ENCODE measurements at places on chromosomes 4 and X.

DNA sequence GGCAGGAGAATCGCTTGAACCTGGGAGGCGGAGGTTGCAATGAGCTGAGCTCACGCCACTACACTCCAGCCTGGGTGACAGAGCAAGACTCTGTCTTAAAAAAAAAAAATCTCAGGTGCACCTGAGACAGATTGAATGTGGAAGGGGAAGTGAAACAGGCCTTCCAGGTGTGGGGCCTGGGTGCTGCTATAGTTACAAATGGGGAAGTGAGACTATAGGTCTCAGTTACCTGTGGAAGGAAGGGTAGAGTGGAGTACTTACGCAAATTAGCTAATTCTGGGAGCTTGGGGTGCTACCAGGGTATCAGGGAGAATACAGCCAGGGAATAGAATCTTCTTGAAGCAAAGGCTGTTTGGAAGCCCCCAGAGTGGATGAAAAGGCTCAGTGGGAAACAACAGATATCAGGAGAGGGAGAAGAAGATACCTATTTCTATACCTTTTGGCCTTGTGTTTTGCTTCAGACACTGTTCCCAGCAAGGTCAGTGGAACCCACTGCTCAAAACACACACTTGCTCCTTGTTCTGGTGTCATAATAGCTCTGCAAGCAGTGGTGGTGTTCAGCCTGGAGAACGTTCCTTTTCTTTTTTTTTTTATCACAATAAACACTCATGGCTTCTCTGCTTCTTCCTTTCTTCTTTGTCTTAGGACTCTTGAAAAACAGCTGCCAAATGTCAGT is 7.0 kb downstream of the CD38 start:
- DNase-seq: no peak

- DNase-seq: no peak
Measured at GRCh38 chr4:187903106-187903505, 92.5 kb upstream of the ZFP42 start.

DNA sequence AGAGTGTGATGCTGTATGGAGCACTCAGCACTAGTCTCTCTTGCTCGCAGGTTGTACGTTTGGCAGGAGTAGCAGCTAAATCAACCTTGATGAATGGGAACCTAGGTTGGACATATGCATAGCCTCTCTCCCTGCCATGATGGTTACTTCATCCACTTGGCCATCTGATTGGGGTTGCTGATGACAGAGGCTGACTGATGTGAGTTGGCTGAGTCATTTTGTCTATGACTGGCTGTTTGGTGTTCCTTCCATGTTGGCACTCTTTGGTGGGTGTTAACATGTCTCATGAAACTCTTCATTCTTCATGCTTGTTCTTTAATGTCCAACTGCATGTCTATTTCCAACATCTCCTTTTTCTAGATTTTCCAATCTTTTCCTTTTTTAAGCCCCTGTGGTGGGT is 31.6 kb upstream of the SPARCL1 start:
- DNase-seq: no peak

DNA sequence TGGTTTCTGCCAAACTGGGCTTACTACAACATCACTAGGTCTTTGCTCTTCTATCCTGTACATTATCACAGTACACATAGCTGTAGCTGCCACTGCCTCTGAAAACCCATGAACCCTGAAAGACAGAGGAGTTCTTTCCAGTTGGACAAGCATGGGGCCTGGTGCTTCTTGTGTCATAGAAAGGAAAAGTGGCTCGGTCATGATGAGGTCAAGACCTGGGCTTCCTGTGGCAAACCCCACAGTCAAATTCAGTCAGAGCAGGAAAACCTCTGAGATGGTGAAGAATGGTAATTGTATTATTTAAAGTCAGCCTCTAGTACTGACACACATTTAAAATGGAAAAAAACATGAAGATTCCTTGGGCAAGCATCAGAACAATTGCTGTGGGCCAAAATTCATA is 133.3 kb upstream of the PRPS2 start:
- DNase-seq: no peak

DNA sequence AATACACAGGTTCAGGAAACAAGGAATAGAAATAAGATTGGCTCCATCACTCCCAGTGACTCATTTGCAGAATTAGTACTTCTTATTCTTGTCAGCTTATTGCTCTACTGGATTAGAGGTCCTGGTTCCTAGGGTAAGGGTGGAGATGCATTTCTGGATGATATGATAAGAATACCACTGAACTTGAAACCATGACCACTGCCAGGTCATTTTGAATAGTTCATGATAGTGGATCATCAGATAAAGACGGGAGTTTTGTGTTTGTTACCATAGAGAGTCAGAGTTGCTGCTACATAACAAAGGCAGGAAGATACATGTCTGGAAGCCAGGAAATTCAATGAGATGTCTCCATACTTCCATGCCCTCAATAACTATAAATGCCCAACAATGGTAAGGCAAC is 109.2 kb upstream of the FAT1 start:
- DNase-seq: no peak

DNA sequence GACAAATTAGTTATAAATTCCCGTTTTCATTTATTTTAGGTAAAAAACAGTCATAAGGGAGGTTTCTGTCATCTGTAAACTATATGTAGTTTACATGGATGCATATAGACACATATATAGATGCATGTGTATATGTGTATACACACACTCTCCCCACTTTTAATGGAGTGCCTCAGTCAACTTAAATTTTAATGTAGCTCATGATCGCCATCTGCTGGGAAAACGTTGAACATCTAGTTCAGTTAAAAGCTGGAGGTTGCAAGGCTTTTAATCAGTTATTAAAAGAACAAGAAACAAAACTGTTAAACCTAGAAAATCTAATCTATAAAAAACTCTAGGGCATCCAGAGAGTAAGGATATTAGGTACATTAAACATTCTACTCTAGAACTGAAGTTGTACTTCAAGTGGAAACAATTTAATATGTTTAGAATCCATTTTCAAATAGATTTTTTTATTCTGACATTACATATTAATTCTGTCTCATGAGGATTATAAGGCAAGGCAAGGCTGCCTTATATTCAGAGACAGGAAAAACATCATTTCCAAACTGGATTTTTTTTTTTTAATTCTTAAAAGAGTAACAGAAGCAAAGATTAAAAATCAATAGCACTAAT is 122.6 kb downstream of the SHISA3 start:
- DNase-seq: peak; percentile 54

- DNase-seq: no peak
Measured at GRCh38 chr4:78629991-78630541, 78.5 kb downstream of the ANXA3 start.

DNA sequence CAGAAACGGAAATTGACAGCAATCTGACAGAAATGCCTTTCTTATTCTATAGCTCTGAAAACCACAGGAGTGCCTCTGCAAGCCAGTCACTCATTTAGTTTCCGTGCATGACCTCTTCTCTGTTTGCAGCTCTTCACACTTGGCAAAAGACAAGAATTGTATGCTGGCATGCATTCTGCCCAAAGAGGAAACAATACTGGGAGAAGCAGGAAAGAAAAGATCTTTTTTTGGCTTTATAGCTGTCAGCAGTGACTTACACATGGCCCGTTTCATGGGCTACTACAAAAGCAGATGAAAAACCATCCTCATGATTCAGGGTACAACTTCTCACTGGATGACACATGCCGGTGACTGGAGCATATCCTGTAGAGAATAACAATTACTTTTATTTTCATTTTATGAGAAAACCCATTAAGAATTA is 249.4 kb downstream of the ADAMTS3 start:
- DNase-seq: peak; percentile 99

DNA sequence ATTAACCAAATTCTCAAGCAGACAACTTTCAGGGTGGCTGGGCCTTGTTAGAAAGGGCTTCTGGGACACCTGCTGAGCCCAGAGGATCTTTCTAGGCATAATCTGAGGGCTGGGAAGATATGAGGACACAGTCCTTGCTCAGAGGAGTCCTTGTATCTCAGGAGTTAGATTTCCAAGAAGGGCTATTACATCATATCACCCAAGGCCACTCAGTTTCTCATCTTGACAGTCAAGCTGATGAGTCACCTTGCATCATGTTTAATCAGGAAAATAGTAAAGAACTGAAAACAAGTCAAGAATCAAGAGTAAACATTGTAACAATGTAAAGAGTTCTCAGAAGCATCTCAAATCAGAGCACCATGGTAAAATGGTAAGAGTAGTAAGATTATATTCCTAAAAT is 4.0 kb downstream of the PCYT1B start:
- DNase-seq: no peak

- no peak for DNase-seq
Measured at GRCh38 chr4:1411436-1412375, 5.5 kb upstream of the NKX1-1 start.

DNA sequence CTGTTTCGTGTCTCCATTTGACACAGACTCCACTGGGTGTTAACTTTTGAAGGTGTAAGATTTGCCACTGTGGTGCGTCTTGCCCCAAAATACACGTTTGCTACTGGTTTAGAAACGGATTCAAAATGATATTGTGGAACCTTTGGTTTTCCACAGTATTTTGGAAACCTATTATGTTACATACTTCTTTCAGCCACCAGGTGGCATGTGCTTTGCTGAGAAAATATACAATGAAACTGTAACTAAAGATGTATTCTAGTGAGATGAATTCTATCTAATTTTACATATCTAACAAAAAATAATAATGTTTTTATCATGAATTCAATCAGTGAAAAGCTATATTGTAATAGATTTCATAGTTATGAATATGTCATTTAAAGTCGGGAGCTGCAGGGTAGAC is 28.4 kb upstream of the SLITRK4 start:
- peak; percentile 11 for DNase-seq

DNA sequence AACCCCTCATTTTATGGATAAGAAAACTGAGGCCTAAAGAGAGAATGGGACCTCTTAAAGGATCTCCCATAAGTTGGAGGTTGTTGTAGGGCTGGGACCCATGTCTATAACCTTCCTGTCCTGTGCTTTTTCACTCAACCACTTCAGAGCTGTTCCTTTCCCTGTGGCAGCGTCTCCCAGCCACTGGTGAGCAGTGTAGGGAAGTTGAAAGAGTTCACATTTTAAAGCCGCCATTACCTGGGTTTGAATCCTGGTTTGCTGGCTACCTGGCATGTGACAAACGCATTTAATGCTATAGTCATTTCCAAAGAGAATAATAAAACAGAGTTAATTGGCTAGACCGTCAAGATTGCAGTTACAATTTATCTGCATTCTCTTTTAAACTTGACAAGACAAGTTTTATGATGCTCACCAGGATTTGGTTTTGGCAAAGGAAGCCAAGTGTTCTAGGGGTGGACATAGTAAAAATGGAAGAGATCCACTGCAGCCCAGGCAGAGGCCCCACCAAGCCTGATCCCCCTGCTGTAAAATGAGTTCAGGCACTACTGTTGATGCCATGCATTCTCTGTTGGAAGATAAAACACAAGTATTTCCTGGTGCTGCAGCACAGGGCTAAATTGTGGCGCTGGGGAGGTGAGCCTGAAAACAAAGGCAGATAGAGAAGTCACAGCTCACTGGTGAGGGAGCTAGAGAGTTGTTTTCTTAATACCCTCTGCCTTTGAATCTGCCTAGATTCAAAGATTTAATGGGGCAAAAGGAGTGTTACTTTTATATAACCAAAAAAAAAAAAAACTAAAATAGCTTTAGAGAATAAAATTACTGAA is 218.7 kb downstream of the NWD2 start:
- DNase-seq: no peak

DNA sequence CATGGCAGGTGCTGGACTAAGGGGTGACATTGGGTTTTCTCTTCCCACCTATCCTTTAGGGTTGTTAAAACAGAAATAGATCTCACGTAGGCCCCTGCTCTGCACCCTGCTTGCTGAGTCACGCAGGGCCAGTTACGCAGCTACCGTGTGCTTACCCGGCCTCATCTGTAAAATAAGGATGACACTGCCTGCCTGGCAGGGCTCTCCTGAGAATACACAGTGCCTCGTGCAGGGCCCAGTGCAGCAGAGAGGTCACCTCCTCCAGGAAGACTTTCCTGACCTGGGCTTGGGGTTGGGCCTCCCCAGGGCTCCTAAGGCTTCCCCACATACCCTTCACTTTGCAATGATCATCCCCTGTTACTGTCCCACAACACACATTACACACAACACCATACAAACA is 33.6 kb upstream of the JAKMIP1 start:
- DNase-seq: no peak

DNA sequence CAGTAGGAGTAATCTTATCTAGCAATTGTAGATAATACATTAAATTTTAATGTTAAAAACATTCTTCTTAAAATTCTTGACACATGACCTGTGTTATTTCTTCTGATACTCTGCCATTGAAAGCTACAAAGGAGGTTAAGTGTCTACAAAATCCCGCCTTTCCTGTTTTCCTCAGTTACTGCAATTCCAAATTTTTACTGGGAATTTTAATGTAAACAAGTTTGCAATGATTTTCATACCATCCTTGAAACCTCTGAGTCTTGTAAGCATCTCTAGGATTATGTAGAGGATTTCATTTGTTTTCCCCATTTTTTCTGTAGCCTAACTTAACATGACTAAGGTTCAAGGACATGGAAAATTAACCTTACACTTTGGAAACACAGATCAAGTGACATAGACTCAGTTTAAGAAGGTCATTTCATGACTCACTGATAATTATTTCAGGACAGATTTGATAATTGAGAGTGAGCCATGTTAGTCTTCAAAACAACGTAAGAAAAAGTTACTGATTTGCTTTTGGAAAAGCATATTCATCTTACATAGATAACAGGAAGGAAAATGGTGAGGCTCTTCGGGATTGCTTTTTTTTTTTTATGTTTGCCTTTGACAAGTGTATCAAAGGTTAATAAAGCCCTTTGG is 39.6 kb upstream of the PDLIM5 start:
- no peak for DNase-seq

DNA sequence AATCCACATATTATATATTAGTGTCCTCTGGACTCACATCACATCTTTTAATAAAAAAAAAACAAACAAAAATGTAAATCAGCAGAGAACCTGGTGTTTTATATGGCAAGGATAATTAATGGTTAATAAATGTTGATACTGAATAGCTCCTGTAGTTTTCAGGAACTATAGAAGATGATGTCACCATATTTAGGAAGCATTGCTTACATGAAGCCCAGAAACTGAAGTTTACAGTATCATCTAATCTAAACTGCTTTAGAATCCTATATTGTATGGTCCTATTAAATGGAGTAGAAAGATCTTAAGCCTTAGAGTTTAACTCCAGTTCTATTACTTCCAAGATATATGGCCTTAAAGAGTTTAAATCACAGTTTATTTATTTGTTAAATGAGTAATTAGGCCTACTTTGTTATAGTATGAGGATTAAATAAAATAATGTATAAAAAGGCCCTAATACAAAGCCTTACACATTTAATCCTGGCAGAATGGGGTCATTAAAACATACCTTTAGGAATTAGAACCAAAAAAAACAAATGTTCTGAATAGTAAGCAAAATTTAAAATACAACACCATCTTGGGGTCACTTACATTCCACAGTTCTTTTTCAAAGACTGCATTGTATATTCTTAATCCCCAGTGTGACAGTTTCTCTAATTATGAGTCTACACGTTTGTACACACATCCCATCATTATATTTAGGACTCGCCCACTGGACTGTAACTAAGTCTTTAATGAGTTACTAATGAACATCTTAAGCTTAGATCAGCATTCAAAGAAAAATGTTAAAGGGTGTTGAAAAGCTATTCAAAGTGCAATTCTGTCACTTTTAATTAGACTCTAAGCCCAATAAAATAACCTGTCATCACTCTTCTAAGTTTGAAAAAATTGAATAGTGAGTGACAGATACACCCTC is 305.9 kb downstream of the ADGRL3 start:
- no peak for DNase-seq

GRCh38 chrX:1601051-1601767 is 9.8 kb downstream of the AKAP17A start:
- no peak for DNase-seq
